ENCODE measurements at places on chromosomes 11 and 22.

DNA sequence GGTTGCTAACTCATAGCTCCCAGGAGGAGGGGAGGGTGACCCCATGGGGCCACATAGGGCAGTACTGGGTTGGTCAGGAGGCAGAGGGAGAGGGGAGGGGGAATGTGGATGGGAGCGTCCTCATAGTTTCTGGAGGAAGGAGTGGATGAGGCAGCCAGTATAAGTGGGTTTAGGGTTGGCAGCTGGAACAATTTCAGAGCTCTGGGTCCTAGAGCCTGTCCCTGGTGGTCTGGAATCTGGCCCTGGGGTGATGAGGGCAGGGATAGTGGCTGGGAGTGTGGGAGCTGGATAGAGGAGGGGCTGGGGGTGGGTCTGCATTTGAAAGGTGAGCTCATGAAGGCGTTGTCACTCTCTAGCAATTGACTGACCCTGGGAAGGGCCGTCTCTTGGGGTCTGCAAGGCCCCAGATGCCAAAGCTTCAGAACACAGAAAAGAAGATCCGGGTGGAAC is 5.3 kb upstream of the MRGPRG start:
- no peak for DNase-seq

DNA sequence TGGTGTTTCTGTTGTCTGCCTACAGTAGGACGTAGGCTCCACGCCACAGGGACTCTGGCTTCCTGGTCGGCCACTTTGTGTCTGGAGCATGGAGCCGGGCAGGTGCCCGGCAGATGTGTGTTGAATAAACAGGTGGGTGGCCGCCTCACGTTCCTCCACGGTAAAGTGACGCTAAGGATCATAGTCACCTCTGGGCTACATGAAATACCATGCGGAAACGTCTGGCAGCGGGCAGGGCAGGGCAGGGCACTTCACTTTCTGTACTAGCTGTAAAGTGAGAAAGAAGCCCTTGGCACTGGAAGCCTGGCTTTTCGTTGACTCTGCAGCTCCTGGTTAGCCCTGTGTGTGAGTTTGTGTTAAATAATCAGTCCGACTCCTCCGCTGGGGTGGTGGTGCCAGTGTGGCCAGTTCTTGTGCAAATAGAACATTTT is 52.4 kb downstream of the MCM5 start:
- DNase-seq, result no peak

DNA sequence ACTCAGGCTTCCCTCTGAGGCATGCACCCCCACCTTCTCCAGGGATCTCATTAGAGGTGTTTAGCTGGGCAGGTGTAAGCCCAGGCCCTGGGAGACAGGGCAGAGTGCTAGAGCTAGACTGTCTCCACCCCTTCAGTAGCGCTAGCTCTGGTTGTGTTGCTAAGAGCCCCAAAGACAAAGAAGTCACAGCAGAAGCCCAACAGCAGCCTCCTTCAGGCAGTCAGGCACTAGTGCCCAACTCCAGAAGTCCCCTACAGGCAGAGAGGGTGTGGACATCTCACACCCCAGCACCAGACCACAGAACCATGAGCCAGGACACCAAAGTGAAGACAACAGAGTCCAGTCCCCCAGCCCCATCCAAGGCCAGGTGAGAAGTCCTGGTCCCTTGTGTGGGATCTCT is at the start of gene CNGA4:
Gene CNGA4, plus strand, starts transcription at position 188 of the 400 bp plus-strand sequence. Its CDS starts 118 bp downstream, at position 306.
- DNase-seq, result no peak

DNA sequence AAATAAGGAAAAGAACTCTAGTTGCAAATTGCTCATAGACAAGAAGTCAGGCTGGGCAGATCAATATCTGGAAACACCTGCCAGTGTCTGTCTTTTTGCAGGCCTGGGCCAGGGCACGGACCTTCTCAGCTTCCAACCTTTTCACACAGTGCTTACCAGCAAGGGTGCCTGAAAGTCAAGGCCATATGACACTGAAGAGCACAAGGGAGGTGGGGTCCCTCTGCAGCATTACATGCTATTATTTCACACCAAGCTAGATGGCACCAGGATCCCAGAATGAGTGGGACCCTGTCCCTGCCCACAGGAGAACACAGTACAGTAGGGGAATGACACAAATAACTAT is 5.9 kb upstream of the PEX26 start:
- DNase-seq, result no peak

DNA sequence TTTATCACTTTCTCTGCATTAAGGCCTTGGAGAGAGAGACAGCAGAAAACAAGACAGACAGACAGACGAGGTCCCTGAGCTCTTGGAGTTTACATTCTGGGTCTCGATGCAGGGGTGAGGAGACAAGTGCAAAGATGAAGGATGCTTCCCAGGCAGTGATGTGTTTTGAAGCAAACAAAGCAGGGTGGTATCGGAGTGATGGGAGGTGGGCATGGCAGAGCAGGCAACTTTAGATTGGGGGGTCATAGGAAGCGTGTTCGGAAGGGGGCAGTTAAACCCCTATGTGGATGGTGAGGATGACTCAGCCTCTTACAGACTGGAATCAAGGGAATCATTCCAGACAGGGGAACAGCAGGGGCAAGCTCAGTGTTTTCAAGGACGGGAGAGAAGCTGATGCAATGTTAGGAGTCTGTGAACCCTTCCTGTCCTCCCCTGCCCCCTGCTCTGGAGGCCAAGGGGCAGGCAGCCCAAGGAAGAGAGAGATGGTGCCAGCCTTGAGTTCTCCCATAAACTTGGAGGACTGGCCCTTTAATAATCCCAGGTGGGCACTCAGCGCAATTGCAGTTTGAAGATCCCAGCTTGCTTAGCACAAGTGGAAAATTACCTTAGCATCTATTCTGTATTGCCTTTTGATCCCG is 180.2 kb downstream of the CHST1 start:
- DNase-seq, result no peak

DNA sequence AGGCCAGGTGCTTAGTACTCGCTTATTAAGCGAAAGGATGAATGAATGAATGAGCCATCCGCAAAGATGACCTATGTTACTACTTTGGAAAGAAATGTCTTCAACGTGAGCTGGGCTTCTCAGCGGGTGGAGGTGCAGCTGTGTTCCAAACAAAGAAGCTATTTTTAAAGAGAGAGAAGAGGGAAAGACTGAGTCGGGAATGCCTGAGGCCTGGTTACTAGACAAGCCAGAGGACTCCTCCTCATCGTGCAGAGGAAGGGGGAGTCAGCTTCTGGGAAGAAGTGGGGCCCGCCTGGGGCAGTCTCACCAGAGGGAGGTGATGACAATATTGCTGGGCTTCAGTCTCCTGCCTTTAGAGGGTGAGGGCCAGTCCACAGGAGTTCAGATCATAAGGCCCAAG is 30.4 kb upstream of the CD5 start:
- DNase-seq, result no peak

DNA sequence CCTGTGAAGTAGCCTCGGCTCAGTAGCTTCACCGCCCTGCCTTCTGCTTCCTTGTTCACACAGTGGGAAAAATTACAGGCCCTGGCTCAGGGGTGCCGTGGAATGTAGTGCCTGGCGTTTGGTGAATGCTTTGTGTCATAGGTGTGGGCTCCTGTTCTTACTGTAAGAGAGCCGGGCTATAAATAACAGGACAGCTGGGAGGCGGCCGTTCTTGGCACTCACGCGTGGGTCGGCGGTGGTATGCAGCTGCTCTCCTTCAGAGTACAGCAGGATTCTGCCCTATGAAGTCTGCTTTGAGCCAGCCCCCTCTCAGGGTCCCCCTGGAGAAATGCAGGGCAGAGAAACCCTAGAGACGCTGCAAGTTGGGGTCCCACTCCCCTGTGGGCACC is 84.2 kb downstream of the CTTN start:
- DNase-seq, result no peak

DNA sequence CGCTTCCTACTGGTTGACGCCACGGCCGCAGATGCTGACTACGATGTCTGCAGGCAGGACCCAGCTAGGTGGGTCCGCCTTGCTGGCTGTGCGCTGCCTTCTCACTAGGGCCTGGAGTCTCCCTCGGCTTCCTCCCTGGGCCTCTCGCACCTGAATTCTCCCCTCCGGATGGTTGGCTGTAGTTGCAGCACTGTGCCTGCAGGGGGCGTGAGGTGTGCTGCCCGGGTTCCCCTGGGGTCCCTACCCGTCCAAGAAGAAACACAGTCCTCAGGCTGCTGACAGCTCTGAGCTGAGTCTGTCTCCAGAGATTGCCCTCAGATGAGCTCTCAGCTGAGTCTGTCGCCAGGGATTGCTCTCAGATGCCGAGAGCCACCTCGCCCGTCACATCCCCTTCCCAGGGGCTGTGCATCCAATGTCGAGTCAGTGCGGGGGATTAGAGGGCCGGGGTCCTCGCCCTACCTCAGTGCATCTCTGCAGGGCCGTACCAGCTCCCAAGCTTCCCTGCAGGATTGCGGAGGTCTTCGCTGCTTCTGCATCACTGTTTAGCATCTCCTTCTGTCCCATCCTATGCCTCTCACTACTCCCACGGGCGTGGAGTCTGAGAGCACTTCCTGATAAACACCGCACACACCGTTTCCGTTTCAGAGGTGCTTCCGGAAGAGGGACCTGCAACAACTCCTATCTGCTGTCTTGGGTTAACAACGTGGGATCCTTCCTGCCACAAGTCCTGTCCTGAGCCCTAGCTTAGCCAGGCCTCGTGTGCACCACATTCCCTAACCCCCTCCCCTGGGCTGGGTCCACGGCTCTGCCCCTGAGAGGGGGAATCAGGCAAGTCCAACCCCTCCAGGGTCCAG is 196.9 kb downstream of the CSNK2A3 start:
- DNase-seq, result no peak

GRCh38 chr22:29072193-29072978 is 449 bp upstream of the KREMEN1 start:
- peak; percentile 64 for DNase-seq

DNA sequence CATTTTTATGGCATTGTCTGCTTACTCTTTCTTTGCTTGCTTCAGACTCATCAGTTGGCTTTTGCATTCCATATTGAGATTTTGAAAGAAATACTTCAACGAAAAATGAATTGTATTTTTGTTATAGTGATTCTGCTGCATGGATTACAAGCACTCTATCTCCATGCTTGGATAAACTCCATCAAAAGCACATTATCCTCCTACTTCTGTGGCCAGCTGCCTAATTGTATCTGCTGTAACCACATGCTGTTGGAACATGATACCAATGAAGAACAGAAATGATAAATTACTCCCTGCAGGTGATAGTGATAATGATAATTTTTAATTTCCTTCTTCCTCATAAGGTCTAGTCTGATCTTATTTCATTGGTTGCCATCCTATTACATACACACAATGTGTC is 100.8 kb downstream of the PRMT3 start:
- no peak for DNase-seq

GRCh38 chr11:86191874-86192273 is 52.7 kb upstream of the EED start:
- DNase-seq, result no peak

- DNase-seq, result no peak
Measured at GRCh38 chr22:19478045-19478900, 720 bp downstream of the UFD1 start.

GRCh38 chr22:37044634-37045625 is 6.6 kb upstream of the KCTD17 start:
- no peak for DNase-seq

- DNase-seq, result no peak
Measured at GRCh38 chr11:2298131-2298794, 3.5 kb downstream of the C11orf21 start.

- peak; percentile 4 for DNase-seq
Measured at GRCh38 chr22:47918276-47918921, 1155.9 kb downstream of the TBC1D22A start.

DNA sequence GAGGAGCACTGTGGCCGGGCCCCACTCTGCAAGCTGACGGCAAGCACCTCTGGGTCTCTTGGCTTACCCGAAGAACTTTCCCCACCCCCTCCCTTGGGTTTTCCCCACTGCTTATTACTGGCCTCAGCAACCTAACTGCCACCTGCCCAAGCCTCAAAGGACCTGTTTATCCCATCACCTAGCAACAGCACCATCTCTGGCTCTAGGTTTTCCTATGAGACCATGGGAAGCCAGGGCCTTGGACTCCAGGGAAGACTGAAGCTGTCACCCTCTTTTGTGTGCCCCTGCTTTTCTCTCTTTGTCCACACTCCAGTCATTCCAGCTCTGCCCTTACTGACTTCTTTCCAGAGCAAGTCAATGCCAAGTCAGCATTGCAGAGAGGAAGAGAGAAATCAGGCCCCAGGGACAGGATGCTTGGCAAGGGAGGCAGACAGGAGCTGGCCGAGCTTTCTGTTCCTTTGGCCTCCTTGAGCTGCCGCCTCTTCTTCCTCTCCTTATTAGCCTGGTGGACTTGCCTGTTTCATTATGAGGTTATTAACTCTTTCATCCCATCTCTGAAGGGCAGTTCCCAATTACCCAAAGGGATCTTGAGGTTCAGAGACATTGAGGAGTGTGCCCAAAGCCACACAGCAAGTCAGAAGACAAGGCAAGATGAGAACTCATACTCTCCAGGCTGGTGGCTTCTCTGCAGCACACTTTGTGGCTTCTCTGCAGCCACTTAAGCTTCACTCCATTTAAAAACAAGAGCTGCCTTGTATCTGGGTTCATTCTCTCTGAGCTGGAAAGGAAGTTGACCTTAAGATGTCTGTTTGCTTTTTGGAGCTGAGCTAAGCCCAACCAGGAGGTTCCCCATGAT is at the start of gene SMIM35:
Gene SMIM35, minus strand, starts transcription at position 51 of the 856 bp plus-strand sequence. CDS start 206 bp downstream, outside the sequence.
- DNase-seq, result no peak

GRCh38 chr11:129625930-129626329 is 189.7 kb upstream of the TMEM45B start:
- DNase-seq, result no peak

GRCh38 chr11:107493117-107493516 is 35.5 kb upstream of the CWF19L2 start:
- DNase-seq, result no peak

DNA sequence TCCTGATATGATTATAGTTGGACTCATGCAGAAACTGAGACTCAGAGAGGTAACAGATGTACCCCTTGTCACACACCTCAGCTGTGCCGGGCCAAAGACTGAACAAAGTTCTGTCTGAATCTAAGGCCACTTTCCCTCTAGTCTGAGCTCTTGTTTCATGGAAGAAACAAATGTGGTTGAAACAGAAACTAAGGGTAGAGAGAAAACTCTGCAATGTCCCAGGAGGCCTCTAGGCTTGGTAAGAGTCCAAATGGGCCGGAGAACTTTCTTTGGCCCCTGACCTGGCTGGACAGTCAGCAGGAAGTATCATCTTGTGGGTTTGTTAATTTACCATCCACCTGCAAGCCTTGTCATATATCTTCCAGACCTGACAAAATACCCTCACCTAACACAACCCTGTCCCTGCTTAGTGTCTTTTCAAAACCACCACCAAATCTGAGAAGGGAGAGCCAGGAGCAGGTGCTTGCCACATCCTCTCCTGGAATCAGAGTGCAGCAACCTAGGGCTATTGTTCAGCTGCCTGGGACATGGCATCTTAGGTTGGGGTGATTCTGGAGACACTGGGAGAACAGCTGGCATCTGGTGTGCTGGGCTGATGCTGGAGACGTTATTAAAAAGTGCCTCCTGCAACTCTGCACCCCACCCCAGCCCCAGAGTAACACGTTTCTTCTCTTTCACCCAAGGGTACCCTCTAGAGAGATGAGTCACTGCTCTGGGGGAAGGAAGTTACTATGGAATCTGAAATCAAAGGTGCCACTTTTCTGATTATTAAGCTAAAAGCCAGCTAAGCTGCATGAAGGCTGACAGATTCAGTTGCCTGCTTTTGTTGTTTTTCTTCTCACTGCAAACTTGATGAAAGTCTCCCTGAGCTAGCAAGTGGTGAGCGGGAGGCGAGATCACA is 126.3 kb upstream of the TIMP3 start:
- no peak for DNase-seq

- no peak for DNase-seq
Measured at GRCh38 chr11:17782603-17783337, 48.2 kb downstream of the KCNC1 start.

Data from stimulated activated CD8-positive, alpha-beta memory T cell treated with anti-CD3 and anti-CD28 coated beads, Interleukin-4, amount 100 ng/mL, for 4 hours (primary cell).